Cardiac septum (tissue), 1 donor: ENCODE measurements at places on chromosomes 12 and 14.

- DNase-seq: no peak
These were observed 50.4 kb upstream of the ASPG start for GRCh38 chr14:104034976-104035699.

- no peak for DNase-seq
These were observed 73.0 kb downstream of the TSHR start for GRCh38 chr14:81028461-81028860.

- no peak for DNase-seq
These were observed 1.5 kb downstream of the PNMA1 start for GRCh38 chr14:73712540-73713180.

DNA sequence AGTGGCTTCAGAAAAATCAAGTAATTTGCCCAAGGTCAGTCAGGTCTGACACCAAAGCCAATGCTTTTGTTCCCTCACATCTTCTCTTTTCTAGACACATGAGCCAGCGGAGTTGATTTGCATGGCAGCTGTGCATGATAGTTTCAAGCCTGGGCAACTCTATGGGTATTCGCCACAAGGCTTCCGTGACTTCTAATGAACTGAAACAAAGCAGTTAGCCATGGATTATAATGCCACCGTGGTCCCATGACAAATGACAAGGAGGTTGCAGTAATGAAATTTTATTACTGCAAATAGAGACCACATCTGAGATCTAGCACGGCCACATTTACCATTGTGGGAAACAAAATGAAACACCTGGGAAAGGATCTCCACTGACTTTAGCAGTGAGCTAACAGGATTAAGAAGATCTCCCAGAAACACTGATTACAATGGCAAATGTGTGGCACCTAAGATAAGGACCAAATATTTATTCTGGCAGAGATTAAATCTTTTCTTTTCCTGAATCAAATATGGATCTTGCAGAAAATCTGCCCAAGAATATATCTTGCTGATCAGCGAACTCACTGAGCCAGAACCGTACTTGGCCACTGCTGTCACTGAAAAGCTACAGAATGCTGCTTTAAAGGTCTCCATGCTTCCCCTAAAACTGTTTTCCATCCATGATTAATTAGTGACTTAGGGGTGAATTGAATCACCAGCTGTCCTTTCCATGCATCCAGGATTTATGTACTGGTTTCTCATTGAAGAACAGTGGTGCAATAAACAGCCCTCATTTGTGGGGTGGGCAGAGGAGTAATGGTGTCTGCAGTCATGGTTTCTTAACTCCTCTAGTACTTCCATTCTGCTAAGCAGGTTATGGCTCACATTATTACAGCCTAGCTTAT, 551.0 kb downstream of the DIO2 start:
- DNase-seq: no peak

DNA sequence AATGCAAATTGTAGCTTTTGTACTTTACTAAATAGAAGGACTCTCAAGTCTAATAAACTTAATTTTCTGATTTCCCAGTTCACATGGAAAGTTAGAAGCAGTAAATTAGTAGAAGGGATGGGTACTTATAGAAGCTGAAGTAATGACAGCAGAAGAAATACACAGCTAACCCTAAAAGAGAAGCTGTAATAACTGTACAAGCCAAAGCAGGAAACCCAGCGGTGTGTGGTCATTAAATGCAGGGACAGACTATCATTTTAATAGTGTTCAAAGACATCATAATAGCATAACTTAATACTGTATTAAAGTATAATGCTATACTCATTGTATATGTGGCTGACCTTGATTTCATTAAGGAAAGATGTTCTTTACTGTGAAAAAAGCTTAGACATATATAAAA, 74.9 kb downstream of the PCNX1 start:
- no peak for DNase-seq

DNA sequence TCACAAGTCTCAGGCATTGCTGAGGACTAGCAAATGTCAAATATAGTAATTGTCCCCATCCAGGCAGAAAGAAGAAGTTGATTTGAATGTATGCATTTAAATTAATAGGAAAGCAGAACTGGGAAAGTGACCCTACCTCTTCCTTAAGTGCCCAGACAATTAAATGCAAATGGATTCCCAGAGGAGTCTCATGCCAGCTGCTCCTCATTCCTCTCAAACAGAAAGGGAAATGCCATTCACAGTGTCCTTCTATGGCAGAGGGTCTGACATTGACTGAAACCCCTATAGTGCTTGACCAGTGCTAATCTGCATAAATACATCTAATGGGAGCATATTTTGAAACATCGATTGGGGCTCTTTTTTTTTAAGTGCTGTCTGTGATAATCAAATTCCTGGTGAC, 292.4 kb upstream of the SEL1L start:
- DNase-seq: no peak

- no peak for DNase-seq
These were observed 8.5 kb downstream of the FBXW8 start for GRCh38 chr12:116919247-116919661.

DNA sequence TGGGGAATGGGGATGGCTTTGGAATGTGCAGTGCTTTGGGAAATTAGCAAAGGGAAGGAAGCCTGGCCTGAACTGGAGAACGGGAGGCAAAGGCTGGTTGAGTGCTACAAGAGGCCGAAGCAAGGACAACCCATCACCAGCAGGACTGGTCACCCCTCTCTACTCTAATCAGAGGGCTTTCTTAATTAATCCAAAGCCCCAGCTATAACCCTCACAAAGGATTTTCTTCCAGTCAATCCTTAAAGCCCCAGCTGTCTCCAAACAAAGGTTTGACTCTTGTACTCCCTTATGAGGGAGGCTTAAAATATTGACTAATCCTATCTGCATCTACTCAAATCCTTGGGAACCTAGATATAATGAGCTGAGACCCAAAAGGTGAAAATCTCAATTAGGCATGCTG, 256.3 kb downstream of the NTF3 start:
- no peak for DNase-seq

DNA sequence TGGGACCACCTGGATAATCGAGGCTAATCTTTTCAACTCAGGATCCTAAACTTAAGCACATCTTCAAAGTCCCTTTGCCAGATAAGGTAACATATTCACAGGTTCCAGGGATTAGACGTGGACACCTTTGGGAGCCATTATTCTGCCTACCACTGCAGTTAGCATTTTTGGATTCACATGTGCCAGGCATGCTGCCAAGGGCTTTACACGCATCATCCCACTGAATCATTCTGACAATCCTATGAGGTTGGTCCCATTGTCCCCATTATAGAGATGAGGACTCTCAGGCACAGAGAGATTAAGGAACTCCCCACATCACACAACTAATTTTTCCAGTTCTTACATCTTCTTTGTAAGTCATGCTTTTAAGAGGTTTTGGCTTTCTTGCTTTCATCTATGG, 34.5 kb downstream of the RTN1 start:
- DNase-seq: no peak

DNA sequence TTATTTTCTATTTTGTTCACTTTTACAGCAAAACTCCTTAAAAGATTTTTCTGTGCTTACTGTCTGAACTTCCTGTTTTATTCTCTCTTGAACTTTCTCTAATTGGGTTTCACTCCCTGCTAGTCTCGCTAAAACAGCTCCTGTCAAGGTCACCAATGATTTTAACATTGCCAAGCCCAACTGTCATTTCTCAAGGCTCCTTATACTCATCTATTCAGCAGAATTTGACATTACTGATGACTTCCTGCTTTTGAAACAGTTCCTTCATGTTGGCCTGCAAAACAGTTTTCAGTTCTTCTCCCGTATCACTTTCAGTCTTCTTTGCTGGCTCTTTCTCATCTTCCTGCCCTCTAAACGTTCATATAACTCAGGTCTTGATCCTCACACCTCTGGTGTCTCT, 268.5 kb upstream of the USP15 start:
- no peak for DNase-seq

GRCh38 chr14:23559010-23559925, 3.2 kb downstream of the THTPA start:
- DNase-seq: no peak

DNA sequence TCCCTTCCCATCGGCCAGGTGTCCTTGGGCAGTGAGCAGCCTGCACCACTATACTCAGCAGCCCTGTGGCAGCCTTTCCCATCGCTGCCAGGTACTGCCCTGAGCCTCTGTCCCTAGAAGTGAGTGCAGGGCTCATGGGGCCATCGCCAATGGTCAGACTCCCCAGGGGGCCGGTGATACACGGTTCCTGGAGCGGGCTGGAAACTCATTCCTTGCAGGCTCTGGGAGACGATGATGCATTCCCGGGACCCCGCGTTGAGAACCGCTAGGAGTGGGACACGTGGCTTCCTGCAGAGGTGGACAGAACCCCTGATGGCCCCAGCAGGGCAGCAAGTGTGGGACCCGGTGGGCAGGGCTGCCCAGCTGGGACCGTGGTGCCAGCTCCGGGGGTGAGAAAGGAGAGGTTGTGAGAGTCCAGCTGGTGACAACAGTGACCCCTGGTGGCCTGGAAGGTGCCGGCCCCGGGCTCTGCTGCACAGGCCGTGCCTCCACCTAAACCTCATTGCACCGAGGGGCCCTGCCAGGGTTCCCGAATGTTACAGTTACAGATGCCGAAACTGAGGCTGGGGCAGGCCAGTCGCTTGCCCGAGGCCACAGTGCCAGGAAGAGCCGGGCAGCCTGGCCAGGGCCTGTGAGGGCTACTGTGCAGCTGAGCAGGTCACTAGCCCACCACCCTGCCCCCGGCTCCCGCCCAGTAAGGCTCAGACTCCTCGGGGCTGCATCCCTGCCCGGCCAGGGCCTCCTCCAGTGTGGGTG, 33.8 kb downstream of the FBRSL1 start:
- peak; percentile 87 for DNase-seq

DNA sequence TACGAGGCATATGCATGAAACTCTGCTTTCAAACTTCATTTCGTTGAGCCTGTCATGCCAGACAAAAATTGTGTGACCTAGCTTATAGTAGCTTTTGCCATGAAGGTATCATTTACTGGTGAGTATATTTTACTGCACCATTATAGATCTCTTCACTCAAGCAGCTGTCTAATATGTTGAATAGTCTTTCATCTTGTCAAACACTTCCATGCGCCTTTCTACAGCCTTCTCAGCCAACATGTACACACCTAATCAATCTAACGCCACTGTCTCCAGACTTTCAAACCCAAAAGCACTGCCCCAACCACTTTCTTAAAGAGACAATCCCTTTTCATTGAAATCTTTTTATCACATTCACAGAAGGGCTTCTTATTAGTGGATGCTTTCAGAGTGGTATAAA, 757.4 kb downstream of the VRK1 start:
- no peak for DNase-seq

GRCh38 chr12:74105434-74105833, 432.2 kb upstream of the ATXN7L3B start:
- DNase-seq: no peak
